Fibroblast of upper back skin (primary cell): ENCODE measurements at places on chromosomes 1 and 21.

DNA sequence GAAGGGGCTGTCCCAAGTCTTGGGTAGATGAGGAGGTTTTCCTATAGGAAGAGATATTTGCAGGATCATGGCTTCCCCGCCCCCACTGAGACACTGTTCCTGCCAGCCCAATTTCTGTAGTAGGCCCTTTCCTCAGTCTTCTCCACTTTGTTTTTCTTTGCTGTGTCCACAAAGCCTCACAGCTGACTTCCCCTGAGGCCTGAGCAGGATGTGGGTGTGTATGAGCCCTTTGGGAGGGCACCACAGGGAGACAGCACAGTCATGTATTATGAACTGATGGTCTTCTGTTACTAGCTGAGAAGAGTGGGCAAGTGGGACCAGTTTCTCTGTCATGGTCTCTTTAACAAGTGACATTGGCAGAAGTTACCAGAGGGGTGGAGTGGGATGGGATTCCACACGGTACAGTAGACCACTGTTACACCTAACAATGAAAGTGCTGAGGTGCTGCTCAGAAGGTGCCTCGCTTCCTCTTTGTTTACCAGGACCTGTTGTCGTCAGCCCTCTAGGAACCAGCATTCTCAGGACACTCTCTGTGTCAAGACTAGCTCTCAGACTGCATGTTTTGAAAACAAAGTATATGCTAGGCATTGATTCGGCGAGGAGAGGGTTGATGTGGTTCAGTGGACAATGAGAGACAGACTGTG is 253.8 kb upstream of the HOOK1 start:
- no peak for DNase-seq

GRCh38 chr1:178495158-178495557 is 1.6 kb downstream of the CLEC20A start:
- no peak for DNase-seq

DNA sequence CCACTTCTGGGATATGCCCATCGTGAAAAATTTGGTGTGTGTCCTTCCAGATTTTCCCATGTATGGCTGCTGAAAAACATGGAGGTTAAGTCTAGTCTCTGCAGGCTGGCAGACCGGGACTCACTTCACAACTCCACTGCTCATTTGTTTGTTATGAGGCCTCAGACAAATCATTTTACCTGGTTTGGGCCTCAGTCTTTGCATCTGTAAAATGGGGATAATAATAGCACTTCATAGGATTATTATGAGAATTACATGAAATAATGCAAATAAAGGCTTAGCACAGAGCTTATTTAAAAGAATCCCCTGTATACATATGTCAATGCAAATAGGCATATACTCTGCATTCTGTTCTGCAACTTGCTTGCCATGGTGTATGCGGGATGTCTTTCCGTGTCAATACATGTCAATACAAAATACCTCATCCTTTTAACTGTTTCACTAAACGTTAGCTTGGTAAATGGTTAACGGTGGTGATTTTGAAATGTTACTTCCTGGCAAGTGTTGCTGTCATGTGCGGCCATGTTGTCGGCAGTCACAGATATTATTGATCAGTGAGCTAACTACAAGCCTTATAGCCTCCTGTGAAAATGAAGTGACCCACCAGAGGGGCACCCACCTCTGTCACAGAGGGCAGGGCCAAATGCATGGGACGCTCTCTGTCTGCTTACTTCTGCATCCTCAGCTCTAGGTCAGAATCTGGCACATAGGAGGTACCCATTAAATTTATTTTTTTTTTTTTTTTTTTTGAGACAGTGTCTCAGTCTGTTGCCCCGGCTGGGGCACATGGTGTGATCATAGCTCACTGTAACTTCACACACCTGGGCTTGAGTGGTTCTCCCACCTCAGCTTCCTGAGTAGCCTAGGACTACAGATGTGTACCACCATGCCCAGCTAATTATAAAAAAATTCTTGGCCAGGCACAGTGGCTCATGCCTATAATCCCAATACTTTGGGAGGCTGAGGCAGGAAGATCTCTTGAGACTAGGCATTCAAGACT is 4.3 kb downstream of the LCK start:
- DNase-seq: no peak

DNA sequence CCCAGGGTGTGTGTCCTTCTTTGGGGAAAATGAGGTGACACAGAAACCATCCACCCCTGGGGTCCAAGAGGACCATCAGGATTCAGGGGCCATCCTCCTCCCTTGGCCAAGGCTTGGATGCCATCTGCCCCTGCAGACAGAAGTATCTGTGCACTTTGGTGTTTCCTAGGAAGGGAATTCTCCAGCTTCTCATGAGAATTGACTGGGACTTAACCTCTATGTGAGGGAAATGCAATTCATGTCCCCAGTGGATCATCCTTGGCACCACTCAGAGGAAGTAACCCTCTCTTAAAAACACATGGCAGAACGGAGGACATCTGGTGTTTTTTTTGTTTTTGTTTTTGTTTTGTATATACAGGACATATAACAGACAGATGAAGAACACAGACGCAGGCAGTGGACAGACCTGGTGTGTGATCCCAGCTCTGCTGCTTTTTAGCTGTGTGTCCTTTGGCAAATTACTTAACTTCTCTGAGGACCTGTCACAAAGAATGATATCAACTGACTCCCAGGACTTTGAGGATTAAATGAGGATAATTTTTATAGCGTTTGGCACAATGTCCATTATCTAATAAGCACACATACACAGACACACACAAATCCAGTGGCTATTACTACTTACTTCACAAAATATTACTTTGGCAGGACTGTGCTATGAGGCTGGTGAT is 3.8 kb downstream of the TNN start:
- no peak for DNase-seq

GRCh38 chr1:103958699-103959098 is 209.0 kb downstream of the AMY1C start:
- DNase-seq: no peak

DNA sequence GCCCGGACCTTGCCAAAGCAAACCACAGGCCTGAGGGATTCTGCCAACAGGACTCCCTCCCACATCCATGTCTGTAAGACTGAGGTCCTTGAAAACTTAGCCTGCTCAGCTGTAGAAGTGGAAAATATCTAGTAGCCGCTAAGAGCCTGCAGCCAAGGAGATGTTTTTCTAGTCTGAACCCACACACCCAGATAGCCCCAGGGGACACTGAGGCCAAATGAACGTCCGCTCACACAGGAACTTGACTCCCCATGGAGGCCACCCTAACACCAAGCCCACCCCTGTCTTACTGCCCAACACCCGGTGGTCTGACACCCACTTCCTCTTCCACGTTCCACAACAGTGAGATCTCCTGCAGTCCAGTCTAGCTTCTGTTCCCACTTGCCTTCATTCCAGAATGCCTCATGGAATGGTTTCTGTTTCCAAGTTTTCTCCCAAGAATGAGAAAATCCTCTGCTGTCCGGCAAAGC is 174.8 kb downstream of the PLPP3 start:
- DNase-seq: peak; percentile 63

- no peak for DNase-seq
These were observed 44.9 kb downstream of the ATP1B1 start for GRCh38 chr1:169151338-169151837.

DNA sequence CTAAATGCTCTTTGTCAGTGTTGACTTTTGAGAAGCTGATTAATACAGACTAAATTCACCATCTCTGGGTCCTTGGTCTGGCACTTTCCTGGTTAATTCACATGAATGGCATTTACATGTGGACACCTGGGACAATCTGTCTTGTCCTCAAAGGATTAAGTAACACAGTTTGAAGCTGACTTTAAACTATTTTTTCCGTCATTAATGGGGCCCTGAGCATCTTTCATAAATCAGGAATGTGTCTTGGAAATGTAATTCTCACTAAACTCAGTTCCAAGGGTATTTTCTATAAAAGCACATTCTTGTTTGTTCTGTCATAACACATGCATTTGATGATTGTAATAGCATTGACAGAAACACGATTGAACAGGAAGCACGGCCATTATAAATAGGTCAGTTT is 26.7 kb upstream of the NBL1 start:
- DNase-seq: peak; percentile 70

DNA sequence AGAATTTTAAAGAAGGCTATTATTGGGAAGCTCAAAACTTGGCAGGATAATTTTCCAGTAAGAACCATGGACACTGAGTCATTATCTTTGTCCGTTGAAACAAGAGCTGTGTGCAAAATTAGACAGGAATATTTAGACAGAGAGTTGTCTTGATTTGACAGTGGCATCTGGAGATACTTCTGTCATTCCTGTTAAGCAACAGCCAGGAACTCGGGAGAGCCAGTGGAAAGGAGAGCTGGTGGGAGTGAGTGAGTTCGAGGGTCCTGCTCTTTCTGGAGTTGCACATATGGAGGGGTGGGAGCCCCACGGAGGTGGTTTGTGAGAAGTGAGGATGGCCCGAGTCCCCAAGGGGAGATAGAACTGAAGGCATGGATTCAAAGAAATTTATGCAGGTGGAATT is 3.1 kb downstream of the COQ8A start:
- DNase-seq: no peak

DNA sequence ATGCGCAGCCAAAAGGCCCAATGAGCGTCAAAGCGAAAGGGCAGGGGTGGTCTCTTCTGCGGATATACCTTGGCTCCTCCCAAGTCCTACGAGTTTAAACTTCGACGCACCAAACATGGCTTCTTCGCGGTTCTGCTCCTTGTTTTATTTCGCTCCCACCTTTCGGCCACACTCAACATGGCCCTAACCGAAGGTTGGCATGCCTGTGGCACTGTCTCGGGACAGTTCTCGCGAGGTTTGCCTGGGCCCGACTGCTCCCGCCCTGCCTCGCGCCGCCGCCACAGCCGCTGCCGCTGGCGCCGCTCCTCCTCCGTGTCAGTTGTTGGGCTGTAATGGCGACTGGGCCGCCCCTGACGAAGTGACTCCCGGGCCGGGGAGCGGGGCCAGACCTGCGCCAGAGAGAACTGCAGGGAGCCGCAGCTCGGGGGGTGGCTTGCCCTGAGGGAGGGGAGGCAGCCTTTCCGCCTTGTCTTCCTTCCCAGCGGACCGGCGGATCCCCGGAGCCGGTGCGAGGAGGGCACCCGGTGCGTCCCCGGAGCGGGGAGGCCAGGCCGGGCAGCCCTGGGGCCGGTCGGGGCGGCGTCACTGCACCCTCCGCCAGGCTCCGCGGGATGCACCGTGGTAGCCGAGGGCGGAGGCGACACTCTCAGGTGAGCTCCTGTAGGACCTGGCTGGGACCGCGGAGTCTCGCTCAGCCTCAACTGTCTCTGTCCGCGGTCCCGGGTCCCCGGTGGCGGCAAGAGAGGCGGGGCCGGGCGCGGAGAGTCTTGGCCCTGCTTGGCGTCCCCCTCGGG is at the start of gene CEP350:
CEP350 (plus strand) TSS at position 318 of the 794 bp plus-strand sequence. CDS start 31,372 bp downstream, outside the sequence.
- peak; percentile 100 for DNase-seq

- DNase-seq: no peak
These were observed 26.2 kb downstream of the NAV1 start for GRCh38 chr1:201565024-201565730.
